A549 treated with DMSO at 1 μM for 4 hours (cell line): ENCODE measurements at places on chromosomes 5 and 9. TPM values are rescaled to one million over a fixed set of nuclear protein-coding genes. Genes with fewer than 3 reads are reported as not detected.

Gene CTSV
- total RNA-seq, result 12.4 to 15.1 TPM (median 13.3 TPM) in 5 replicates

Gene C9orf50
- 0.08 TPM in 1 of 5 replicates, not detected in the others for total RNA-seq

Gene TMEM252
- total RNA-seq, result not detected in 5 replicates

Gene CSF2
- total RNA-seq, result 0.49 to 1.2 TPM (median 0.52 TPM) in 5 replicates

Gene PCDHGB7
- total RNA-seq, result 0.06 to 0.08 TPM (median 0.06 TPM) in 4 of 5 replicates, not detected in the other

Gene CBY3
- total RNA-seq, result not detected in 5 replicates

Gene PDGFRB
- total RNA-seq, result 0.08 to 0.36 TPM (median 0.09 TPM) in 5 replicates

Gene PCDHAC1
- total RNA-seq, result 1.0 to 1.5 TPM (median 1.4 TPM) in 5 replicates

Gene MUSK
- total RNA-seq, result not detected in 5 replicates
